Brain (organoid and tissue), 16 donors: ENCODE measurements at places on chromosomes 3 and 15.

DNA sequence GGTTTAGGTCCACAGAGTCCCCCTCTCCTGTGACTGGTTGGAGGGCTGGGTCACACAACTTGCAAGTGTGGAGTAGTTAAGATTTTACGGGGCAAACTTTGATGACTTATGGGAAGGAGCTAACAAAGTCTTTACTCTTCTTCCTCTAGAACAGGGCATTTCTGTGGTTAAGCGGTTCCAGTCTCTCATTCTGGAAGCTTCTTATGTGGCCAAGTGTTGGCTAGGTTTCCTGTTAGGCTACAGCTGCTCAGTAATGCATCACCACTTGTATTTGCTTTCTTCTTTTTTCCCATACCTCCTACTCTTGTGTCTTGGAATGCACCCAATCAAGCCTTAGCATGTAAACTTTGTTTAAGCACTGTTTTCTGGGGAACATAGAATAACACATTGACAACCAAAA lies 100.6 kb upstream of the PLAAT1 start:
- DNase-seq = no peak

- DNase-seq = peak; percentile 73
Observed at GRCh38 chr3:111080413-111080812, 8.8 kb downstream of the NECTIN3 start.

GRCh38 chr15:39672666-39673065 lies 91.8 kb downstream of the THBS1 start:
- no peak for DNase-seq

DNA sequence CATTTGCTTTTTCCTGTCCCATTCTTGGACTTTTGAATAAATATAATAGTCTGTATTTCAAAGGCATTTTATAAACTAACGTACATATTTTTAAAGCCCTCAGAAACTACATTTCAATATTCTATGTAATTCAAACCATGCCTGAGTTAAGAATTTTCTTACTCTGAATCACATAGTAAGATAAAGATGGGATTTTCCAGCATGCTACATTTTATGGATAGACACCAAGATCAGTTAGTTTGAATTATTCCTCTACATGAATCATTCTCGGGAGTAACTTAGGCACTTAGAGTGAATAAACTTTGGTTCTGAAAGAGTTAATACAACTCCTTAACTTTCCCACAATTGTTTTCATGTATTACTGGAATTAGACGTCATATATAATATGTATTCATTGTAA lies 713.3 kb upstream of the CBLB start:
- no peak for DNase-seq

- no peak for DNase-seq
Observed at GRCh38 chr3:195071011-195071728, 199.8 kb downstream of the XXYLT1 start.

- DNase-seq = peak; percentile 96
Observed at GRCh38 chr15:74240002-74240568, 4.0 kb downstream of the CCDC33 start.

- DNase-seq = no peak
Observed at GRCh38 chr3:45841420-45841756, 531 bp downstream of the LZTFL1 start.

GRCh38 chr15:76839173-76839572 lies 66.0 kb downstream of the SCAPER start:
- DNase-seq = no peak

DNA sequence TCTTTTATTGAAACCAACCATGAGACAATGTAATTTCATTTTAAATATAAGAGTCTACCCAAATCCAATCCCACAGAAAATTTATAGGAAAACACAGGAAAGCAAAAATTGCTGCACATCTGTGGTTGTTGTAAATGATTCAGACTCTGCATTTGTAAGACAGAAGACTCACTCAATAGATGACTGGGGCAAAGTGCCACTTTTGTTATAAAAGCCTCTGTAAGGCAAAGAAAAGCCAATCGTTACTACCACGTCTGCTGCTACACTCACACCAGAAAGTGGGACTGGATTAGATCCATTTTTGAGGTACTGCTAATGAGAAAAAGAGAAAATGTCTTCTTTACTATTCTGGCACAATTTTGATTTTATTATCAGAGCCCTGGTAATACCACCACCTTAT lies 74.9 kb downstream of the SEMA6D start:
- peak; percentile 44 for DNase-seq

GRCh38 chr15:90465930-90466567 lies 63.7 kb upstream of the CRTC3 start:
- DNase-seq = no peak

DNA sequence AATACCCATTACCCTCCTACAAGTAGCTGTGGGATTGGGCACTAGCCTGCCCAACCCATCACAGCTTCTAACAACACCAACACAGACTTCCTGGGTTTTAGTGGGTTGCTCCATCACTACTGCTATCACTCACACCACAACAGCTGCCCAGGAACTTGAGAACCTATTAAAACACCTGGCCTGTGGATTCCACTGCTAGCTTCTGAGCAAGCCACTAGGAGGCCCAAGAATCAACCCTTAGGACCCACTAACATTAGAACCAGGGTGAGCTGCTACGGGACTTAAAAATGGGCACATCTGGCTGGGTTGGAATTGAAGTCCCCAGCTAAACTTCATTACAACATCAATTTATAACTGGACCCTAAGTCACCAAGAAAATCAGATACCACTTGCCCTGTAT lies 113.2 kb upstream of the TP63 start:
- DNase-seq = no peak

GRCh38 chr3:120172070-120172469 lies 77.8 kb upstream of the GSK3B start:
- DNase-seq = no peak

DNA sequence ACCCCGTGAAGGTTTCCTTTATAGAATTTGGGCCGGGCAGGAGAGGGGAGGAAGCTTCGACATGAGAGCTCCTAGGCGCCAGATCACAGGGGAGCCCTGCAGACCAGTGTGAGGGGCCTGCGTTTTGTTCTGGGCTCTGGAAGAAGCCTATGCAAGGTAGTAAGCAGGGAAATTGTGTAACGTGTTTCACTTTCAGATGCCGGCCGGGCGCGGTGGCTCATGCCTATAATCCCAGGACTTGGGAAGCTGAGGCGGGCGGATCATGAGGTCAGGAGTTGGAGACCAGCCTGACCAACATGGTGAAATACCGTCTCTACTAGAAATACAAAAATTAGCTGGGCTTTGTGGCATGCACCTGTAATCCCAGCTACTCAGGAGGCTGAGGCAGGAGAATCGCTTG lies 65.2 kb downstream of the GABRG3 start:
- no peak for DNase-seq

DNA sequence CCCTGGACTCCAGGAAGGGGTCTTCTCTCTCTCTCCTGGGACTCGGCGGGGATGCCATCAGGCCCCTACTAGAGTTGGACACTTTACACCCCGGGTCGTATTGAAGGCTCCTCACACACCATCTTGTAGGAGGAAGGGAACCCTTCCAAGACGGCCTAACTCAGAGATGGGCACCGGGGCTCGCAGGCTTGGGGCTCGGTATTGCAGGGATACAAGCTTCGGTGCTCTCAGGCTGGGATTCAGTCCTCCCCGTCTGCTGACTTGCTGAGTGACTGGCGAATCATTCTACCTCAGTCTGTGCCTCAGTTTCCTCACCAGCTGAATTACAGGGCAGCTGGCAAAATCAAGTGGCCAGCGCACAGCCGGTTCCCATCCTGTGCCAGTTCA lies 419 bp upstream of the CALML4 start:
- DNase-seq = no peak

GRCh38 chr3:28840976-28841376 lies 439.9 kb upstream of the RBMS3 start:
- DNase-seq = no peak

DNA sequence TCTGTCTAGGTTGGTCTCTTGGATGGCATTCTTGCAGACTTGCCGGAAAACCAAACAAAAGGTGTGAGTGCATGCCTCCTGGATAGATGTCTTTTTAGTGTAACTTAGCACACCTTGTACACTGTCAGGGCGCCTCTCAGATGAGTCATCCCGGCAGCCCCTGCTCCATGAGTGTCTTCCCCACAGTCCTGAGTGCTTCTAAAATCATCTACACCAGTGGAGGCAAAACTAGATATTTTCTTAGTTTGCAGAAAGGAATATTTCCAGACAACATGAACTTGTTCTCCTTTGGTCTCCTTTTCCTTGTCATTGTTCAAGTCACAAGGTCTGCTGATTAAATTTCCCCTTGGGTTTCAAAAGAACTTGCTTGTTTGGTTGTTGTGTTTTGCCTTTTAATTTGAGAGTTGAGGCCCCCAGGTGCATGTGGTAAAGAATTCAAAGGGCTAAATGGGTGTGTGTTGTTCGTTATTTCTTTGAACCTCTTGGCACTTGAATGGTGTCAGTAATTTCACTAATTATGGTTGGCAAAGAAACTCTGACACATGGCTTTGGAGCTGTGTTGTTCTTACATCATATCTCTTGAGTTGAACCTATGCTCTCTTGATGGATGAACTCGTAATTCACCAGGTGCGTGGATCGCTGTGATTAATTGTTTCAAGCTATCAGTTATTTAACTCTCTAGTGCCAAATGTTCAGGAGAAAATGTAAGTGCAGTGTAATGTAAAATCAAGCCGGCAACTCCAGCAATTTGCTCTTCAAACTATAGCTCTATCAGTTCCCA lies 98.2 kb downstream of the IGF1R start:
- no peak for DNase-seq

DNA sequence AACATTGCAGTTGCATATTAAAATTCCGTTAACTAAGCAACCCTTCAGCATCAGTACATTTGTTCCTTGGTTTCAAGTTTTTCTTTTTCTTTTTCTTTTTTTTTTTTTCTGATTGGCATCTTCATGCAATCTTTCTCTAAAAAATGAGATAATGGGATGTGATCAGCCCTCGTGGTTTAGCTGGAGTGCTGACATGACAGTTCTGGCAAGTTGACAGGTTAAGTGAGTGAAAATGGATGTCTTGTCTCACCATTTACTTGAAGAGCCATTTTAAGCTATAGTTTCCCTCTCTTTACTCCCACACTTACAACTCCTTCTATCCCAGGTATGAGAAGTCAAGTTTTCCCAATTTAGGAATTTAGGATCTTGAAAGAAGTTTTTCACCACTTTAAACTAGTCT lies 495.2 kb downstream of the ROBO2 start:
- DNase-seq = no peak

- peak; percentile 20 for DNase-seq
Observed at GRCh38 chr15:59812250-59812870, 123.2 kb upstream of the BNIP2 start.

- no peak for DNase-seq
Observed at GRCh38 chr3:18758047-18758704, 333.0 kb upstream of the SATB1 start.

DNA sequence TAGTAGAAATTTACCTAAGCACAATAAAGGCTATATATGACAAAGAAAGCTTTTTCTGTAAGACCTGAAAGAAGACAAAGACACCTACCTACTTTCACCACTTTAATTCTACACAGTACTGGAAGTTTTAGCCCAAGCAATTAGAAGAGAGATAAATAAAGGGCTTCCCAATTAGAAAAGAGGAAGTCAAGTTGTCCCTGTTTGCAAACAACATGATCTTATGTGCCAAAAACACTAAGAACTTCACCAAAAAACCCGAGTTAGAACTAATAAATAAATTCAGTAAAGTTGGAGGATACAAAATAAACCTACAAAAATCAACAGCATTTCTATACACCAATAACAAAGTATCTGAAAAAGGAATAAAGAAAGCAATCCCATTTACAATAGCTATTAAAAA lies 190.9 kb downstream of the NR2F2 start:
- DNase-seq = no peak

DNA sequence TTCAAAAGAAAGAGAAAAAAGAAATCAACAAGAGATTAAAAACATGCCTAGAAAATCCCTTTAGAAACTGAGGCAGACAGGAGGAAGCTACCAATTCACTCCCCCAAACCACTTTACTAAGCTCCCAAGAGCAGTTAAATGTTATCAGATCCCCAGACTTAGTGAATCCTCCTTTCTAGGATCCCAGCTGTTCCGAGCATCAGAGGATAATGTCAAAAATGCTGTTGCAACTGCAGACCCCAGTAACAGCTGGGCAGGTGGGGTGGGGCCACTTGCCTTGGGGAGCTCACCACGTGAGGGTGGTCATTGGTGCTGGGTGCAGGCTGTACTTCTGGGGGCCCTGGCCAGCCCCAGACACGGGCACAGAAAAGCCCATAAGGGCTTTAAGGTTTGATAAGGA lies 9.1 kb downstream of the POMGNT2 start:
- DNase-seq = no peak

- DNase-seq = no peak
Observed at GRCh38 chr15:34793901-34794300, 1.4 kb downstream of the ACTC1 start.

- DNase-seq = no peak
Observed at GRCh38 chr3:33211444-33211843, 7.2 kb downstream of the SUSD5 start.

DNA sequence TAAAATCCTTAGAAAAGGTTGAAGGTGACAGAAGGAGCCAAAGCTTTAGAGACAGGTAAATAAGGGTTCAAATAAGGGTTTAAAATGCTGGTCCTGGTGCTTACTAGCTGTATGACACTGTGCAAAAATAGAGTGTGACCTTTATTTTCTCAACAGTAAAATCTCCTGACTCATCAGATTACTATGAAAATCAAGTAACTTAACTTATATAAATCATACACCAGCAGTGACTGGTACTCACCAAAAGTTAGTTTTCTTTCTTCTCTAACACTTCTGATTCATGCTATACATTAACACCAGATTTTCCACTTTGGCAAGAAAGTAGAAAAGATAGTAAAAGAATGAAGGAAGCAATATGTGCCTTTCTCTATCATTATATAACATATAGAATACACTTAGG lies 205.9 kb upstream of the GBE1 start:
- DNase-seq = no peak

DNA sequence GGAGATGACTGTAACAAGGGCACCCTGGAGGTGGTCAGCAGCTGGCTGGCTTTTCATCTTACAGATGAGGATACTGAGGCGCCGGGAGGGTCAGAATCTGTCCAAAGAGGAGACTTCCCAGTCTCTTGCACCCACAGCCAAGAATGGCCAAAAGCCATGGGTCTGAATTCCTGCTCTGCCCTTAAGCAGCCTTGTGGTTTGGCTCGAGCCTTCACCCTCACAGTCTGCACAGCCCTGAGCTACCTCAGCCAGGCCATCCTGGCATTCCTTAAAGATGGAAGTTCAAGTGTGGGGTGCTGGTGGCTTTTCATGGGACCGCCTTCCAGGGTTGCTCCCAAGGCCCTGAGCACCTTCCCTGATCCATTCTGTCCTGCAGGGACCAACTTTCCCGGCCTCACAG lies 59.2 kb downstream of the CACNA2D2 start:
- DNase-seq = no peak

DNA sequence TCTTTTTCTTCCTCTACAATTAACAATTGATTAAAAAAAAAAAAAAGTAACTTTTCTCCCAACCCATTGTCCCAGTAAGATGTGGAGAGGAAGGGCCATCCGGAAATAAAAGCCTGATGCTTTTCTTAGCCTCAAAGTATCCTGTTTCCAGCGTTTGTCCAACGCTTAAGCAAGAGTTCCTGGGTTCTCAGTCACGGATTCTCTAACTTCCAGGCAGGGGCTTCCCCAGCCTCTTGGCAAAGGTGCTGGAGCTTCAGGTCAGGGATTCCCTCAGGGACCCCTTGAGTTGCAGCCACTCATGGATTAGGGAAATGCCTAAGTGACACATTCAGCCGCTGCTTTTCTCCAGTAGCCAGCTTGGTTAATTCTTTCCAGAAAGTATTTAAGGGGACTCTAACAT lies 22.3 kb upstream of the C2CD4B start:
- DNase-seq = no peak

GRCh38 chr3:171445620-171446204 lies 14.5 kb downstream of the TNIK start:
- no peak for DNase-seq

GRCh38 chr3:191217301-191217700 lies 18.3 kb downstream of the OSTN start:
- no peak for DNase-seq

- no peak for DNase-seq
Observed at GRCh38 chr3:9214599-9214998, 34.8 kb downstream of the SRGAP3 start.
